ENCODE measurements at places on chromosomes 1 and 21.

DNA sequence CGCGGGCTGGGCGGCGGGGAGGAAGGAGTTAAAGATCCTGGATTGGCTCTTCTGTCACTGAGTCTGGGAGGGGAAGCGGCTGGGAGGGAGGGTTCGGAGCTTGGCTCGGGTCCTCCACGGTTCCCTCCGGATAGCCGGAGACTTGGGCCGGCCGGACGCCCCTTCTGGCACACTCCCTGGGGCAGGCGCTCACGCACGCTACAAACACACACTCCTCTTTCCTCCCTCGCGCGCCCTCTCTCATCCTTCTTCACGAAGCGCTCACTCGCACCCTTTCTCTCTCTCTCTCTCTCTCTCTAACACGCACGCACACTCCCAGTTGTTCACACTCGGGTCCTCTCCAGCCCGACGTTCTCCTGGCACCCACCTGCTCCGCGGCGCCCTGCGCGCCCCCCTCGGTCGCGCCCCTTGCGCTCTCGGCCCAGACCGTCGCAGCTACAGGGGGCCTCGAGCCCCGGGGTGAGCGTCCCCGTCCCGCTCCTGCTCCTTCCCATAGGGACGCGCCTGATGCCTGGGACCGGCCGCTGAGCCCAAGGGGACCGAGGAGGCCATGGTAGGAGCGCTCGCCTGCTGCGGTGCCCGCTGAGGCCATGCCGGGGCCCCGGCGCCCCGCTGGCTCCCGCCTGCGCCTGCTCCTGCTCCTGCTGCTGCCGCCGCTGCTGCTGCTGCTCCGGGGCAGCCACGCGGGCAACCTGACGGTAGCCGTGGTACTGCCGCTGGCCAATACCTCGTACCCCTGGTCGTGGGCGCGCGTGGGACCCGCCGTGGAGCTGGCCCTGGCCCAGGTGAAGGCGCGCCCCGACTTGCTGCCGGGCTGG is at the start of gene NPR1:
TSS of gene NPR1 (plus strand) at position 170 of the 818 bp plus-strand sequence. CDS start at position 591, 421 bp downstream.
- peak; percentile 70 for DNase-seq

DNA sequence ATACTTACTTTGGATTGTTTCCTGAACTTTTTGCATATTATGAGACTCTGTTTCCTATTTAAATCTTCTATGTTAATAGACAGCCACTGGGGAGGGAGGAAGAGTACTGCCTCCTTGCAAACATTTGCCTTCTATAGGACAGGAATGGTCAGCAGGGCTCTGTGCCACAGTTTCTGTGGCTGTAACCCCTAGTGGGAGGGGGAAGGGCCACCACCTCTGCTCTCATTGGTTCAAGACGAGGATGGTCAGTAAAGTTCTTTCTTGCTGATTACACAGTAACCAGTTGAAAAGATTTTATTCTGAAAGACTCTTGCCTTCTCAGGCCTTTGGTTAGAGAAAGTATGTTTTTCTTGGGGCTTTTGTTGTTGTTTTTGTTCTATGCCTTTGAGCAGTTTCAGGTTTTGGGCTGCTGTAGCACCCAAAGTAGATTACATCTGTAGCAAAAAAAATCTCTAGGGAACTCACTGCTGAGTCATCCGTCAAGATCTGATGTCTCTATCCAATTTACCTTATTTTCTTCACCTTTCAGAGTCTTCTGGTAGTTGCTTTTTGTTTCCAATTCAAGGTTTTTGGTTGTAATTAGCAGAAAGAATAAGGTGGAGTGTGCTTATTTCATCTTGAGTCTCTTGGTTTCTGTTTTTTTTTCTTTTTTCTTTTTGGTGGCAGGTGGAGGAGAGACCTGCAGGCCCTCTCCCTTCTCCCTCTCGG is 23.1 kb downstream of the SLC35A3 start:
- DNase-seq, result no peak

GRCh38 chr1:220544901-220545303 is 17.0 kb downstream of the MARK1 start:
- peak; percentile 31 for DNase-seq

DNA sequence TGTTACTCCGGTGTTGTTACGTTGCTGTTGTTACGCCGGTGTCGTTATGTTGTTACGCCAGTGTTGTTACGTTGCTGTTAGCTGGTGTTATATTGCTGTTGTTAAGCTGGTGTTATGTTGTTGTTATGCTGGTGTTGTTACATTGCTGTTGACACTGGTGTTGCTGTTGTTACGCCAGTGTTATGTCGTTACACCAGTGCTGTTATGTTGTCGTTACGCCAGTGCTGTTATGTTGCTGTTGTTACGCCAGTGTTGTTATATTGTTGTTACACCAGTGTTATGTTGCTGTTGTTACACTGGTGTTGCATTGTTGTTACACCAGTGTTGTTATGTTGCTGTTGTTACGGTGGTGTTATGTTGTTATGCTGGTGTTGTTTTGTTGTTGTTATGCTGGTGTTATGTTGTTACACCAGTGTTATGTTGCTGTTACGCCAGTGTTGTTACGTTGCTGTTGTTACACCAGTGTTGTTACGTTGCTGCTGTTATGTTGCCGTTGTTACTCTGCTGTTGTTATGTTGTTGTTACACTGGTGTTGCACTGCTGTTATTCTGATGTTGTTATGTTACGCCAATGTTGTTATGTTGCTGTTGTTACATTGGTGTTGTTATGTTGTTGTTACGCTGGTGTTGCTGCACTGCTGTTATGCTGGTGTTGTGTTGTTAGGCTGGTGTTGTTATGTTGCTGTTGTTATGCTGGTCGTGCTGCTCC is 25.6 kb downstream of the H6PD start:
- no peak for DNase-seq
